C1 segment of cervical spinal cord (tissue), 14 donors: ENCODE measurements at places on chromosomes 2 and 18.

DNA sequence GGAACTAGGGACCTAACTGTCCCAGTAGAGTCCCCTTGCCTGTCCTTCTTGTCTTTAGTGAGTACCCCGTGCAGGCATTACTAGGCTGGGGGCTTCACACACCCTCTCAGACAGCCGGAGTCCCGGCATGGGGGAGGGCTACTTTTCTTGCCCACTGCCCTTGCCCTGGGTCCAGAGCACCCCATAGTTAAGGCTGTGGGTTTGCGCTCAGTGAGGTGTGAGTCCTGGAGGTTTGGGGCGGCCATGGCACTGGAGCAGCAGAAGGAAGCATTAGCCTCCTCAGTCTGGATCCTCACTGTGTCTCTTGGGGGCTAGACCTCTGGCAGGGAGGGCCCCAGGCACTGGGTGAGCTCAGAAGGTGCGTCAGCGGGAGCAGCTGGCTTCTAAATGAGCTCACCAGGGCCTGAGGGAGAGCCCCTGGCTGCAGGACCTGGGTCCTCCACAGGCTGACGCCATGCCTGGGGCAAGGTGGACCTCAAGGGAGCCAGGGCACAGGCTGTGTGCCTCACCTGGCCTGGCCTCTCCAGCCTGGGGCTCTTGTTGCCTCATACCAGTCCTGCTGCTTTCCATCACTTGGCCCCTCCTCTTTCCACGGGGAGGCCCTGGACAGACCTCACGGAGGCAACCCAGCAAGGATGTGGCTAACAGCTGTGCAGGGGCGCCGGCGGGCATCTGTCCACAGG lies 27.4 kb downstream of the HS6ST1 start:
- no peak for DNase-seq

- DNase-seq: no peak
Measured at GRCh38 chr2:237097911-237098702, 12.4 kb downstream of the COPS8 start.

- DNase-seq: no peak
Measured at GRCh38 chr2:97702731-97703470, 10.5 kb upstream of the ZAP70 start.

DNA sequence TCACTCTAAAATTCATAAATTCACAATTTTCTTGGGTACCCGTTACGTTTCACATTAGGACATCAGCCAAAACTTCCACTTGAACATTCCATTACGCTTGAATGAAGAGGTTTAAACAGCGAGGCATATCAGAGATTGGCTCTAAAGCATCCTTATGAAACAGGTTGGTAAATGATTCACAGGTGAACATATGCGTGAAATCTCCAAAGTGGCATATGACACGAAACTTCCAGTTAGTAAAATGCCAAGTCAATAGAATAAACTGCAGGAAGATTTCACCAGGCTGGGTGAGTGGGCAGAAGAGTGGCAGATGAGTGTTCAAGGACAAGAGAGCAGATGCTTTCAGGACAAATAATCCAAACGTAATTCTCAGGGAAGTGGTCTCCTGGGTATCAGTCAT lies 33.9 kb upstream of the GLS start:
- DNase-seq: no peak

- no peak for DNase-seq
Measured at GRCh38 chr18:36284671-36285295, 12.7 kb upstream of the FHOD3 start.

GRCh38 chr2:217802266-217802665 lies 200.5 kb downstream of the TNS1 start:
- no peak for DNase-seq

DNA sequence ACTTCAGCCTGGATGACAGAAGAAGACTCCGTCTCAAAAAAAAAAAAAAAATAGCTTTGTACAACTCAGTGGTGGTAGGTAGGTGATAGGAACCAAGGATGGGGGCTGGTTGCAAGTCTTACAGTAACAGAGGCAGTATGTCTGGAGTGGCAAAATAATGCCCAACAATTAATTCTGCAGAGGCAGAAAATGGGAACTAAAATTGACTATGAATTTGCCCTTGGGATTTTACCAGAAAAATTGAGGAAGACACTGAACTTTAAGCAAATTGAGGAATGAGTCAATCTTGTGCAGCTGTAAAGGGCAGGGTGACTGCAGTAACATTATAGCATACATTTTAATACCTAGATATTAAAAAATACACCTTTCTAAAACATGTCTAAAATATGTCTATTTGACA lies 292.1 kb upstream of the FBXO11 start:
- DNase-seq: no peak

DNA sequence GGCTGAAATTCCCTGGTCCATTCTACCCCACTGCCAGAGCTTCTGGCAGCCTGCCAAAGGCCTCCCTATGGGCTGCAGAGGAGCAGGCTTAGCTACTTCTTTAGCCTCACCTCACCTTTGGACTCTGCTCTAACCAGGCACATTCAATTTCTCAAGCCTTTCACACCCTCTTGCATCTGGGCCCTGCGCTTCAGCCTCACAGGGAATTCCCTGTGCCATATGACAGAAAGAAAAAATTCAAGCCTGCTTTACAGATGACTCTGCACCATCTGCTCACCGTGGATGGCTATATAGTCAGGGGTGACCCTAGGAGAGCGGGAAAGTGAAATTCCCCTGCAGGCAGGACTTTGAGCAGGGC lies 62.5 kb downstream of the REEP1 start:
- no peak for DNase-seq

DNA sequence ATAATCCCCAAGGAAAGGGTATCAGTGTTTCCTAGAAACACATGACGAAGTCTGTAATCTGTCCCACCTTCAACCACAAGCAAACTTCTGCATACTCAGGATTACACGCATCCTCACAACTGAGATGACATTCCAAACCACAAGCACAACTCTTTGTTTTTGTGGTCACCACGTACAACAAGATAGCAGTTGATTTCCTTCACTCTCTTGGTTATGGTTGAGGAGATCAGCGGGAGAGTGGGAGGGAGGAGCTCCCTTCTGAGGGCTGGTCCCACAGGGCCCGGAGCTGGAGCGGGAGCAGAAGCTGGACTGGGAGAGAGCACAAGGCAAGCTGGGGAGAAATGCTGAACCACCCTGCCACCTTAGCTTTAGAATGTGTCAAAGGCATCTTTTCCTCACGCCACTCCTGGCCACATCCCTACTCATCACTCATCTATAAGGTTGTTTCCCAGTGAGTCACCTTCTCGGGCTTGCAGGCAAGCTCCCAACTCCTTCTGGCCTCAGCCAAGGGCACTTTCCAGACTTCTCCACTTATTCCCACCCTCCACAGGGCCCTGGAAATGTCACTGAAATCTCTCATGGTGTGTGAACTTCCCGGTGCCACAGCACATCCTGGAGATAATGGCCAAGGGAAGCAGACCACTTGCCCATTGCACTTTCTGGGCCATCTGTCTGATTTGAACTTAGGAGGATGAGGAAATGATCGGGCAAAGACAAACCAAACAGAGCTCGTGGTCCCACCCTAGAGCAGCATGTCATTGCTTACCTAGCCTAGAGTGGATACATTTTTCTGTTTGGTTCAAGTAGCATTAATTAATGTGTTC lies 98.9 kb upstream of the LGALSL start:
- no peak for DNase-seq

GRCh38 chr18:41593171-41593675 lies 361.8 kb upstream of the PIK3C3 start:
- DNase-seq: no peak

DNA sequence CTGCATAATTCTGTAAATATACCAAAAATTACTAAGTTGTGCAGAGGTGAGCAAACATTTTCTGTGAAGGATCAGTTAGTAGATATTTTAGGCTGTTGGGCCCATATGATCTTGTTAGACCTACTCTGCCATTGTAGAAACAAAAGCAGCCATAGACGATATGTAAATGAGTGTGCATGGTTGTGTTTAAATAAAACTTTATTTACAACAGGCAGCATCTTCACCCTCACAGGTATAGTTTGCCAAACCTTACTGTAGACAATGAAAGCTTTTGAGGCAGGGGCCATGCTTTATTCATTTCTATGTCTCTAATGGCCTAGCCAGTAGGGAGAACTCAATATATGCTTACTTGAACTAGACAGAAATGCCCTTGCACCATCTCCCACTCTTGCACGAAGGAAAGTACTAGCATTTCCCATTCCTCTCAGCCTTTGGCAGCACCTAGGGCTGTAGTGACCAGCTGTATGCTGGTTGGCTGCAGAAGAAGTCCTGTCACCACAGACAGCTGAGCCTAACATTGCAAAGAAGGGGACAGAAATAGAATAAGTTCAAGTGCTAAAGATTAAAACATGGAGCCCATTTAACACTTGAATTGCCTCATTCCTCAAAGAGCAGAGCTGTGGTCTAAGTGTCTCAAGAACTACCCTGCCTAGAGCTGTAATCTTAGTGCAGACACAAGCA lies 305.1 kb upstream of the MGAT5 start:
- DNase-seq: no peak

- no peak for DNase-seq
Measured at GRCh38 chr2:37619959-37620300, 51.5 kb downstream of the CDC42EP3 start.

GRCh38 chr2:32136097-32136496 lies 29.6 kb upstream of the SLC30A6 start:
- no peak for DNase-seq

DNA sequence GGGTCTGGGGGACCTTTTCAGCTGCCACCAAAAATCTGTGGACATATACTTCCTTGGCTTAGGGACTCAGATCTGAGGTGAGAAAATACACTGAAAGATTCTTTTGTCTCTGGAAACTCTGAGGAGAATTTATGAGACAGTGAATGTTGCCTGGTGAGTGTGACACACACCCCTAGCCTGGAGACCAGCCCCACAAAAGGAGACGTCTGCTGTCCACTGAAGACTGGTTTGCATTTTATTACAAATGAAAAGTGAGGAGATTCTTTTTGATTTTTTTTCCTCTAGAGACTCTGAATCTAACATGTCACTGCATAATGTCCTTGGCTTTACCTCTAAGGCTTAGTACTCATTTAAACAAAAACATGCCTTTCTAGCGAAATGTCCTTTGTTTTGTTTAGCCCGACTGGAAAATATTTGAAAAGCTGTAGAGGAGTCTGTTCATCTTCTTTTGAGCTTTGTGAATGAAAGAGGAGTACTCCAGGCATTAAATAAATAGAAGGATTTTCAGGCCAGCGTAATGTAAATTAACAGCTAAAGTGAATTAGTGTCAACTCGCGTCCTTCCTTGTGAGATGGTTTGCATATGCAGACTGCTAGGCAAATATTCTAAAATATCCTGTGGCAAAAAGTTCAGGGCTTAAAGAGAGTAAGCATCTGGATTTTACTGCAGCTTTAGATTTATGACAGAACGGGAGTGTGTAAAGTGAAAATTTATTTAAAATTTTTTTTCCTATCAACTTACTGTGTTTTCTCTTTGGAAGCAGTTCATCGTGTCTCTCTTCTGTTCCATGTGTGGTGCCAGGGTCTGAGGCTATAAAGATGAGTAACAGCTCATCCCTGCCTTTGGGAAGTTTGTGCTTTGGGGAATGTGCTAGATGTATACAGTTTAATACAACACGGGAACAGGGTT lies 125.4 kb downstream of the VWA3B start:
- DNase-seq: no peak

DNA sequence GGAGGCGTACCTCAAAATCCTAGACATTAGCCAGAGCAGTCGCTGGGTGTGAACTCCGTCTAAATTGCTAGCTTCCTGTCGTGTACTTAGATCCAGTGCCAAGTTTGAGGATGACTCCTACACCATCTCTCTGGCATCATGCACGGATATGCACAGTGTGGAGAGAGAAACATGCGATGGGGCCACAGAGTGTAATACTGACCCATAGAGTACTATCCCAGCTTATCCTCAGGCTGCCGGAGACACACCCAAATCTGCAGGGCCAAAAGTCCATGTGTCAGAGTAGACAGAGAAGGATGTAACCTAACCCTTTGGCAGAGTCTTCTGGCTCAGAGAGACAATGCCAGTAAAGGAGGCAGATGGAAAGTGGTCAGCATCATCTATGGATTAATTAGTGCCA lies 84.2 kb downstream of the ARL4C start:
- no peak for DNase-seq

GRCh38 chr2:119914266-119914665 lies 98.6 kb upstream of the EPB41L5 start:
- DNase-seq: no peak

DNA sequence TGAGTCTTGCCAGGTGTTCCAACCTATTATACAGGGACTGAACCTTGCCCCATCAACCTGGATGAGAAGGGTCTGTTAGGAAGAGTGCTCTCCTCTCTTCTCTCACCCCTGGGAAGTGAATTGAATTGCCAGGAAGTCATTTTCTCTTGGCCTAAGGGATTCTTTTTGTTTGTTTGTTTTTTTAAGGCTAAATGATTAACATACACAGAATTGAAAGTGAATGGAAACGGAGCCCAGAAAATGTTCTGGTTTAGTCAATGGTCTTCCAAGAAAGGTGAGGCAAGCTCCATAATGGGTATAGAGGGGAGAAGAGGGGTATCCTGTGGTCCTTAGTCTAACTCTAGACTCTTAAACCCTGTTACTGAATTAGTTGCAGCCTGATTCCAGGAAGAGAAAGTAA lies 189.1 kb downstream of the FSHR start:
- no peak for DNase-seq

DNA sequence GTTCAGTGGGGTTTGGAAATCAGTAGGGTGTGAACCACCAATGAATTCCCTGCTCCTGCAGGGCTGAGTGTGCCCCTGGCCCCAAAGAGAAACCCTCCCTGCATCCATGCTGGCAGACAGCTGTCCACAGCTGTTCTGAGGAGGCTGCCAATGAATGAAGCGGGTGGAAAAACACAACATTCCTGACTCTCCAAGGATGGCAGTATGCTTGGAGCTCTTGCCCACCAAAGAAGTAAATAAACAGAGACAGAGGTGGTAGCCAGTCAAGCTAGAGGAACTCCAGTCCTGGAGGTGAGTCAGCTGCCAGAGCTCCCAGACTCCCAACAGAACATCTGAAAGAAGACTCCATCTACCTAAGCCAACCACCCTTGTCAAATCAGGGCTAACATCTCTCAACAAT lies 6.2 kb downstream of the ZBTB7C start:
- no peak for DNase-seq

DNA sequence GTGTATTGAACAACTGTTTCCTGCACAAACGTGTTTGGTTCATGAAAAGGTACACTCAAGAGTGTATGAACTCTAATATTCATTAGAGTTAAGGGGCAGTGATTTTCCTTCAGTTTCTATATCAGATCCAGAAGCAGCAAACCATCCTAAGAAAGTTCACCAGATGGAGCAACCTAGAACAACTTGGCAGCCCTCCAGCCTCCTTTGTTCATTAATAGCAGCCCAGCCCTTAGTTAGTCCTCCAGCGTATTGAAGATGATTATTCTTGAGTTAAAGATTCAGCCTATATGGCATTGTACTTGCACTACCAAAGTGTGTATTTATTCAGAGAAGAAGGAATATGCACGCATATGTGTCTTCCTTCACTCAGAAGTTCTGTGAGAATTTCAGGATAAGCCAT lies 365.5 kb downstream of the SETBP1 start:
- DNase-seq: no peak

- no peak for DNase-seq
Measured at GRCh38 chr18:5673616-5674015, 129.8 kb upstream of the EPB41L3 start.

- no peak for DNase-seq
Measured at GRCh38 chr2:128458505-128458904, 139.8 kb upstream of the HS6ST1 start.

- no peak for DNase-seq
Measured at GRCh38 chr2:50648041-50648700, 383.8 kb downstream of the NRXN1 start.

GRCh38 chr2:62222674-62223073 lies 26.8 kb downstream of the B3GNT2 start:
- DNase-seq: no peak

- no peak for DNase-seq
Measured at GRCh38 chr2:101176803-101177202, 25.6 kb upstream of the TBC1D8 start.
